ENCODE measurements at places on chromosomes 5 and 9. TPM values are rescaled to one million over a fixed set of nuclear protein-coding genes. Genes with fewer than 3 reads are reported as not detected.

DNA sequence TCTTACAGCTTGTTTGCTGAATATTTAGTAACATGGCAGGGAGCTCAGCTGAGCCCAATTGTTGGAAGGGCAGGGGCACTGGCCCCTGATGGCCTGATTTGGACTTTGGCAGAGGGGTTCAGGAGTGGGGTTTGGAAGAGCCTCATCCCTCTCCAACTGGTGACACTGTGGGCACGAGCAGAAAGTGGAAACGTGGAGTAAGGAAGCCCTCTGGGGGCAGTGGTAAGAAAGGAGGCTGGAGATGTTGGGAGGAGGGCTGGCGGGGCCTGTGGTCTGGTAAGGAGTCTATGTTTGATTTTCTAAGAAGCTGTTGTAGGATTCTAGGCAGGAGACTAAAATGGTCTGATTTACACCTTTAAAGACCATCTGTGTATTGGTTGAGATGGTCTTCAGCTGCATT is 208.9 kb downstream of the HSPA4 start:
- no peaks in the 10 kb centered on the region for H3K36me3 ChIP-seq
- DNase-seq: no peak
- H3K4me3 ChIP-seq: no peak overlapping the region

GRCh38 chr9:137302449-137303150 is 529 bp upstream of the NRARP start:
- H3K27me3 ChIP-seq: peaks cover 42% of the 10 kb centered on the region
- H3K4me3 ChIP-seq: peak overlapping the region; percentile 69
- H3K36me3 ChIP-seq: no peaks in the 10 kb centered on the region
- no peak overlapping the region for H3K27ac ChIP-seq
- DNase-seq: no peak

GRCh38 chr5:123450114-123450513 is 26.9 kb upstream of the CEP120 start:
- peaks cover 12% of the 10 kb centered on the region for H3K27me3 ChIP-seq
- no peak for DNase-seq
- H3K4me3 ChIP-seq: no peak overlapping the region
- no peak overlapping the region for H3K27ac ChIP-seq
- H3K4me1 ChIP-seq: peaks cover 7% of the 10 kb centered on the region
- H3K36me3 ChIP-seq: no peaks in the 10 kb centered on the region

GRCh38 chr9:121865884-121866283 is 214.4 kb downstream of the DAB2IP start:
- H3K4me1 ChIP-seq: no peaks in the 10 kb centered on the region
- H3K27me3 ChIP-seq: no peaks in the 10 kb centered on the region
- H3K4me3 ChIP-seq: no peak overlapping the region
- no peak for DNase-seq
- no peak overlapping the region for H3K27ac ChIP-seq
- no peaks in the 10 kb centered on the region for H3K36me3 ChIP-seq

DNA sequence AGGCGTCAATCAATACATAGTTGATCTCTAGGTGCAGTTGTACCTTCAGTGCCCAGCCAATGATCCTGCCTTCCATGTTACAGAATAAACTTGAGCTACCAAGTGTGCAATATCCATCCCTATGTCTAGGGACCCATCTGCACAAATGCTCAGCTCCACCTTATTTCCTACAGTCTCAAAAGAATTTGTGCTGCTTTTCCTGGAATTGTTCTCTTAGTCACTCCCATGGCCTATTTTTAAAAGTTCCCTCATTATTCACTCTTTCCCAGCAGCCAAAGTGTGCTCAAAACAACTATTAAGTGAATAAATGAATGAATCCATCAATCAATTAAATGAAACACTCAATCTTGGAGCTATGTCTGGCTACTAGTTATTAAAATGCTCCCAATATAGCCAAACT is 14.7 kb downstream of the LIX1 start:
- H3K27me3 ChIP-seq: no peaks in the 10 kb centered on the region
- H3K4me1 ChIP-seq: peaks cover 26% of the 10 kb centered on the region
- DNase-seq: no peak
- H3K4me3 ChIP-seq: no peak overlapping the region

GRCh38 chr9:77772646-77773045 is 124.5 kb upstream of the GNA14 start:
- H3K27me3 ChIP-seq: no peaks in the 10 kb centered on the region
- no peaks in the 10 kb centered on the region for H3K36me3 ChIP-seq
- H3K27ac ChIP-seq: no peak overlapping the region
- DNase-seq: no peak
- no peaks in the 10 kb centered on the region for H3K4me1 ChIP-seq

GRCh38 chr9:85310573-85310972 is 431.2 kb downstream of the AGTPBP1 start:
- H3K4me3 ChIP-seq: no peak overlapping the region
- DNase-seq: no peak
- H3K27me3 ChIP-seq: no peaks in the 10 kb centered on the region
- H3K4me1 ChIP-seq: no peaks in the 10 kb centered on the region
- H3K36me3 ChIP-seq: no peaks in the 10 kb centered on the region
- H3K27ac ChIP-seq: no peak overlapping the region

- H3K4me1 ChIP-seq: no peaks in the 10 kb centered on the region
- no peaks in the 10 kb centered on the region for H3K36me3 ChIP-seq
- H3K27ac ChIP-seq: no peak overlapping the region
- no peak overlapping the region for H3K4me3 ChIP-seq
- no peaks in the 10 kb centered on the region for H3K27me3 ChIP-seq
Measured at GRCh38 chr9:135281791-135282737, 194.6 kb downstream of the OLFM1 start.

DNA sequence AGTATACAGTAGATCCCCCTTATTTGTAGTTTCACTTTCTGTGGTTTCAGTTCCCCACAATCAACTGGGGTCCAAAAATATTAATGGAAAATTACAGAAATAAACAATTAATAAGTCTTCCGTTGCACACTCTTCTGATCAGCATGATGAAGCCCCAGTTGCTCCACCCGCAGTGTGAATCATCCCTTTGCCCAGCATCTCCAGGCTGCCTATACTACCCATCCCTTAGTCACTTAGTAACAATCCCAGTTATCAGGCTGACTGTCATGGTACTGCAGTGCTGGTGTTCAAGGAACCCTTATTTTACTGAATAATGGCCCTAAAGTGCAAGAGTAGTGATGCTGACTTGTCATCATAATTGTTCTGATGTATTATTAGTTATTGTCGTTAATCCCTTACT is 28.9 kb downstream of the SHC3 start:
- no peak for DNase-seq
- no peak overlapping the region for H3K27ac ChIP-seq
- peaks cover 6% of the 10 kb centered on the region for H3K36me3 ChIP-seq
- peaks cover 39% of the 10 kb centered on the region for H3K27me3 ChIP-seq

- peaks cover 17% of the 10 kb centered on the region for H3K4me1 ChIP-seq
- no peak overlapping the region for H3K27ac ChIP-seq
- peaks cover 20% of the 10 kb centered on the region for H3K36me3 ChIP-seq
Measured at GRCh38 chr5:87347272-87347671, 65.5 kb downstream of the CCNH start.

GRCh38 chr5:140544986-140545385 is 2.5 kb upstream of the EIF4EBP3 start:
- no peak overlapping the region for H3K4me3 ChIP-seq
- DNase-seq: no peak
- peaks cover 34% of the 10 kb centered on the region for H3K4me1 ChIP-seq
- H3K27me3 ChIP-seq: no peaks in the 10 kb centered on the region

- no peaks in the 10 kb centered on the region for H3K27me3 ChIP-seq
- no peak for DNase-seq
- H3K4me3 ChIP-seq: no peak overlapping the region
Measured at GRCh38 chr9:6671416-6671815, 25.9 kb upstream of the GLDC start.

The AGXT2 gene
- polyA plus RNA-seq: not detected

The GFI1B gene
- 0.71 TPM for polyA plus RNA-seq

The MEIKIN gene
- polyA plus RNA-seq: not detected

The FOXD4L3 gene
- not detected for polyA plus RNA-seq

The DAB2IP gene
- polyA plus RNA-seq: not detected

The SLC4A9 gene
- polyA plus RNA-seq: not detected

The TAF1L gene
- not detected for polyA plus RNA-seq

All from naive B cell (primary cell).